ENCODE measurements at places on chromosomes 1 and 21.

DNA sequence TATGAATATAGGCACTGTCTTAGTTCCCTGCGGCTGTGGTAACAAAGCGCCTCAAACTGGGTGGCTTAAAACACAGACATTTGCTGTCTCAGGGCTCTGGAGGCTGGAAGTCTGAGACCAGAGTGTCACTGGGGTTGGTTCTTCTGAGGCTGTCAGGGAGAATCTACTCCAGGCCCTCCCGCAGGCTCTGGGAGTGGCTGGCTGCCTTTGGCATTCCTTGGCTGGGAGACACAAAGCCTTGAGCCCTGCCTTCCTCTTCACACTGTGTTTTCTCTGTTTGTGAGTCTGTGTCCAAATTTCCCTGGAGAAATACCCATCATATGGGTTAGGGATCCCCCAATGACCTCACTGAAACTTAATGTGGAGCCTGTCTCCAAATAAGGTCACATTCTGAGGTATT, 38.5 kb downstream of the B3GALT5 start:
- DNase-seq, result no peak

DNA sequence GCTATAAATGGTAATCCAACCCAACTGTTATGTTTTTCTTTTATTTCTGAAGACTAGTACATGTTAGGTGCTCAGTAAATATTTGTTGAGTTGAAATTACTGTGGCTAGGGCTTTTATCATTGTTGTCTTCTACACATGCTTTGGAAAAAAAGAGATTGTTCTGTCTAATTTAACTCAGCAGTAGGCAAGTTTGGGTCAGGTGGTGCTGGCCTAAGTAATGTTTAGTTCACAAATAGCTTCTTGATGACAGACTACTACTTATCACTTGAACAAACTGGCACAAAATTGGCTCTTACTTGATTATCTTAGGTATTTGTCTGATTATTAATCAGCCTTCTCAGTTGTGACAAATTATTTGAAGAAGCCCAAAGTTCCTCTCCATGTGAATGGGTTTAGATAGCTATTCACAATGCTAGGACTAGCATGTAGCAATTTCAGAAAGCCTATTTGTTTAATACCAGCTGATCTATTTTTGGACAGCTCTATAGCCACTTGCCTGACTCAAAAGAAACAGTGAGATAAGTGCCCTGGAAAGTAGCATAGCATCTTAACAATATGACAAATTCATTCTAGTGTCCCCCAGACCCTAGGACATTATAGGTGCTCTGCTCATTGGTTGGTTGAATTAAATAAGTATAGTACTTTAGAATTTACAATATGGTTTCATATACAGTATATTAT, 32.6 kb downstream of the TMEM200B start:
- no peak for DNase-seq

- no peak for DNase-seq
Measured at GRCh38 chr1:41609166-41609883, 124.8 kb upstream of the EDN2 start.

- DNase-seq, result no peak
Measured at GRCh38 chr1:220321758-220322157, 49.5 kb upstream of the RAB3GAP2 start.

GRCh38 chr1:206002871-206003801, at the start of gene RAB7B:
Gene RAB7B, minus strand, starts transcription at chr1:206003395. Its CDS starts 9,260 bp downstream, at chr1:205994135.
- no peak for DNase-seq

DNA sequence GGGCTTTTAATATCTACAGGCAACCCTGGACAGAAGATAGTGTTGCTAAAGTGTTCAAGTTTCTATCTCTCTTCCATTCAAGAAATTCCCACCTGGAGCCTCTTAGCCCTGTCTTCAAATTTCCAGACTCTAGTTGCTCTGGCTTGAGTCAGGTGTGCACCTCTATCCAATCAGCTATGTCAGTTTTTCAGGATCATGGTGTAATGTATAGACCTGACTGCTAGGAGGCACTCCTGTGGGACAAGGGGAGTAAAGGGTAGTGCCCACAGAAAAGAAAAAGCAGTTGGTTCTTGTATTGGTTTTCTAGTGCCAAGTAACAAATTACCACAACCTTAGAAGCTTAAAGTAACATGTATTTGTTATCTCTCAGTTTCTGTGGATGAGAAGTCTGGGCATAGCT, 6.2 kb upstream of the ZRANB2 start:
- DNase-seq, result no peak

- DNase-seq, result no peak
Measured at GRCh38 chr1:93332368-93332767, 13.3 kb upstream of the DR1 start.

GRCh38 chr1:66267201-66267940, 266.6 kb upstream of the SGIP1 start:
- no peak for DNase-seq

DNA sequence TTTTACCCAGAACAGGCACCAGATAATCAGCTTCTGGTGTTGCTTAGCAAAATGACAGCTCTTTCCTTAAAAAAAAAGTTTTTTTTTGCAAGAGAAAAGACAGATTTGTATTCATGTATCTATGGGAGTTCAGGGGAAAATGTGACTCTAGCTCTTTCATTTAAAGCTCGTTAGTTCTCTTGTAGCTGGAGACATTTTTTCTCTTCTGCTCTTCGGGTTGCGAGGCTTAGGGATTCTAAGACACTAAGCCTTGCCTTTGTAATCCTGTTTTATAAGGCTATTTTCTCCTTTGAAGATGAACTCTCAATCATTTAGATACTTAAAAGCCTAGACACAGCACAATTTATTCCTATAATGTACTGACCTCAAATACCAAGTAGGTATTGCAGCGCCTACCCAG, 40.3 kb upstream of the EDARADD start:
- DNase-seq, result no peak

- no peak for DNase-seq
Measured at GRCh38 chr1:107359472-107360241, 218.8 kb downstream of the NTNG1 start.

DNA sequence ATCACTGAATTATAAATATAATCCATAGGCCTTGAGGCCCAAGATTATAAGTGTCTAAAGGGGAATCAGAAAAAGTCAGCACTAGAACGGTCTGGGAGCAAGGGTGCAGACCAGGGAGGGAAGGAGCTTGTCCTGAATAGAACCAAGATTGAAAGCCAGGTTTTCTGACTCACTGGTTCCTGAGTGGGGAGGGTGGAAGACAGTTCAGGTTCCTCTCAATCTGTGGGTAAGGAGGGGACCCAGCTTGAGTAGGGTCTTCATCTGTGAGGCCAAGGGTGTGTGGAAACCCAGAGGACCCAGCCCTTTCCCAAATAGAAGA, 842 bp downstream of the LENEP start:
- DNase-seq, result no peak

DNA sequence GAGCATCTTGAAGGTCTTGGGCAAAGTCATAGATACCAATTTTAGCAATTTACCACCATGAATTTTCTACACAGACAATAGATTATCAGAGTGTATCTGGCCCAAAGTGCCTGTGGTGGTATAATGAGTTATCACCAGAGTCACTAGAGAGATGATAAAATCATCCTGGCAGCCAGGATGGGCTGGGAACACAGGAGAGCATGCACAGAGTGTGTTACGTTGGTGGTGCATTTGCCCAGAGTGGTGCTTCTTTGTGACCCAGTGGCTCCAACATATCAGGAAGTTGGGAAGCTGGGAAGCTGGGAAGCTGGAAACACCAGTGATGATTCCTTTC, 236.7 kb upstream of the PROX1 start:
- no peak for DNase-seq

DNA sequence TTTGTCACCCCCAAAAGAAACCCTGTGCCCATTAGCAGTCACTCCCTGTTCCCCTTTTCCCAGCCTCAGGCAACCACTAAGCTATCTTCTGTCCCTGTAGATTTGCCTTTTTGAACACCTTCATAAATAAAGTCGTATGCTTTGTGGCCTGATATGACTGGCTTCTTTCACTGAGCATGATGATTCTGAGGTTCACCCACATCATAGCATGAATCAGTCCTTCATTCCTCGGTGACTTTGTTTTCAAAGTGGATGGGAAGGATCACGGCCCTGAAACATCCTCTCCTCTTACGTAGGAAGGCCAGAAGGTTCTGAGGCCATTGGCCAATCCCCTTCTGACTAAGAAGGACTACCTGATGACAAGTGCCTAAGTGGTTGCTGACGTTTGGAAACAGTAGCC, 39.1 kb downstream of the NIPAL3 start:
- DNase-seq, result no peak

DNA sequence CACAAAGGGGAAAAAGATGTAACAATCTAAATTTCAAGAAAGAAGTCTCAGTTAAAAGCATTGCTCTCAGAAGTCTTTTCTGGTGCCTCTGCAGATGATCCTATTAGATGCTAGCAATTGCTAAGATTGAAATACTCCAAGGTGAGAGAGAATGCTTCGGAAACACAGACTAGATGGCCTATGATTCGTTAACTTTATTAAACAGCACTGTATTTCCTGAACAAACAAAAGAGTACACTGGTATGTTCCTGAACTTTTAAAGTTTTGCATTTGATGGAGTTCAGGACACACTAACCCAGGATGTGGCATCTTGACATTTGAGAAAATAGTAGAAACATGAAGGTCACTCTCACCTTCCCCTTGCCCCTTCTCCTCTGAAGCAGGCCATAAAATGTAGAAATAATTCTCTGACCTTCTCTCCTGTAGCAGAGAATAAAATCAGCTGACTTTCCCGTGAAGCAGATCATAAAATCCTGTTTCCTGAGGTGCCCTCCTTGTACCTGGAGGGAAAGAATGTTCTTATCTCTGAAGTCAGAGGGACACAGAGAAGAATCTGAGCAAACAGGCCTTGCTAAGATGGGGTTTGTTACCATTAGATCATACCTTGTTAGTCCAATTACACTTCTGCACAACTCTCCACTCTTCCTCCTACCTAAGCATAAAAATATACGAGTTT, 142.9 kb upstream of the USP25 start:
- DNase-seq, result no peak

DNA sequence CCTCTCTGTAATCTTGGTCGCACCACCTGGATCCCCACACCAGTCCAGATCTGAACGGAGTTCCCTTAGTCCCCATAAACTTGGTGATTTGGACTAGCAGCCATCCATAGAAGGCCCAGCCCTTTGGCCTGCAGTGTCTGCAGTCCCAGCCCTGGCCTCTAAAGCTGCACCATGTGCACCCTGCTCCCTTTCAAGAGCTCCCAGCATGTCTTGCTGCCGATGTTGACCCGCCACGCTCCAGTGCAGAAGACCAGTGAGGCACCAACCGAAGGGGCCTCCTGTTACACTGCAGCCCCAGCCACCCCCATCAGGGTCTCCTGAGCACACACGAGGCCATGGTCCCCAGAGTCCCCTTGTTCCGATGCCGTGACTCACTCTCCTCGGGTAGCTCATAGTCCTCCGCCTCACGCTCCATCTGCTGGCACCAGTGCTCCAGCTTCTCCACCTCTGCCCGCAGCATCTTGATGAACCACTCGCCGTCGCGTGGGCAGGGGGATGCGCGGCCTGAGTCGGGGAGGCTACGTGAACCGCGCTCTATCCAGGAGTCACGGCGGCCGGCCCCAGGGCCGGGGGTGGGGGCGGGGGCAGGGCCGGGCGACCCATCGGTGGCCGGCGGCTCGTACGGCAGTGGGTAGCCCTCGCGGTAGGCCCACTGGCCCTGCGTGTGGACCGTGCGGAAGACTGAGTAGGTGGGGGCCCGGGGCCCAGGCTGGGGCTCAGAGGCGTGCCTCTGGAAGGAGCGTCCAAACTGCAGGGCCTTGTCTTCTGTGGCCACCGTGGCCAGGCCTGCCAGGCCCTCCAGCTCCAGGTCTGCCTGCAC, 8.9 kb upstream of the SMIM12 start:
- no peak for DNase-seq

DNA sequence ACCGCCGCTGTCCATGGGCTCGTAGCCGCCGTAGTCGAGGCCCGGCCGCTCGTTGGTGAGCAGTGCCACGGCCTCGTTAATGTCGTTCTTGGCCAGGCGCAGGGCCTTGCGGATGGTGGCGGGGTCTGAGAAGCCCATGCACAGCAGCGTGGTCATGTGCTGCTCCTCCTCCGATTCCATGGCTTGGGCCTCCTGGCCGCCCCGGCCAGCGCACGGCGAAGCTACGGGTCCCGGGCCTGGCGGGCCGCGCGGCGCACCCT, 300 bp downstream of the USP24 start:
- DNase-seq, result no peak

DNA sequence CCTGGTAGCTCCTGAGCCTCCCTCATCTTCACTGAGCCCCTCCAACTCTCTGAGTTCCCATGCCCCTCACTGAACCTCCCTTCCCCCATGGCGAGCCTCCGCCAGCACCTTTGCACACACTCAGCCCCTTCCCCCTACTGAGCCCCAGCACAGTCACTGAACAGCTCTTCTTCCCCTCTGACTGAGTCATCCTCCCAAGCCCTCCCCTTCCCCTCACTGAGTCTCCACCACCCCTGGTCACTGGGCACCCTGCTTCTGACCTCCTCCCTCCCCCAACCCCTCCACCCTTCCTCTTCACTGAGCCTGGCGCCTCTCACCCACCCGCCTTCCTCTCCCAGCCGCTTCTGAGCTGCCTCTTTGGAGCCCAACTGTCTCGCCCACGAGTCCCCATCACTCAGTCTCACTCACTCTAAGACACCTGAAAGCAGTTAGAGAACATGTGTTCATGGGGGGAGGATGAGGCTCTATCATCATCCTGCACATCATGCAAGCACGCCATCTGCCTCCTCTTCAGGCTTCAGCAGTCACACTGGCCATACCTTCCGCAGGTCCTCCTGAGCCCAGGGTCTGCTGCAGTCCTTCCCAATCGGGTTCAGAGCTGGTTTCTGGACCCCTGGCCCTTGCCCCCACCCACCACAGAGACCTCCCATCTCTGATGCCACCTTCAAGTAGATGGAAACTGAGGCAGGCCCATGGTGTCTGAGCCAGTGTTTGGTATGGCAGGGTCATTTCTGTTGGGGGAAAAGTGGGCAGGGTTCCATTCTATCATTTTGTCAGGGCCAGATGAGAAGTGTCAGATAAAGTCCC, 2.0 kb upstream of the TRNP1 start:
- no peak for DNase-seq

GRCh38 chr1:190328361-190328760, 149.3 kb downstream of the BRINP3 start:
- DNase-seq, result no peak

- DNase-seq, result no peak
Measured at GRCh38 chr1:17440827-17441168, 1.3 kb upstream of the RCC2 start.

DNA sequence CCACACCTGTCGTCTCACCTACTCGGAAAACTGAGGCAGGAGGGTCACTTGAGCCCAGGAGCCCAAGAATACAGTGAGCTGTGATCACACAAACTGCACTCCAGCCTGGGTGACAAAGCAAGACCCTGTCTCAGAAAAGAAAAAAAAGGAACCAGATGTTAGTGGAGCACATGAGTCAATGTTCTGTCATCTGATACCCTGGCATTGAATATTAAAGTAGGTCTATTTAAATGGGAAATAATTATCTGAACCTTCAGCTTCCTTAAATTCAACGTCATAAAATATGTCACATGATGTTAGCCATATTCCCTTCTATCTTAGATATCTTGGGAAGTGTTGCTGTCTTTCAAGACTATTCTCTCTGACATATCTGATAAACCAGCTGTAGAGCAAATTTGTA, 47.3 kb downstream of the NCAM2 start:
- DNase-seq, result no peak

GRCh38 chr21:20949884-20950283, 48.3 kb upstream of the NCAM2 start:
- DNase-seq, result no peak

All from CD4-positive, alpha-beta T cell treated with Interleukin-6 at 100 ng/mL for 8 hours (primary cell).